ENCODE measurements at places on chromosomes 4 and X.

DNA sequence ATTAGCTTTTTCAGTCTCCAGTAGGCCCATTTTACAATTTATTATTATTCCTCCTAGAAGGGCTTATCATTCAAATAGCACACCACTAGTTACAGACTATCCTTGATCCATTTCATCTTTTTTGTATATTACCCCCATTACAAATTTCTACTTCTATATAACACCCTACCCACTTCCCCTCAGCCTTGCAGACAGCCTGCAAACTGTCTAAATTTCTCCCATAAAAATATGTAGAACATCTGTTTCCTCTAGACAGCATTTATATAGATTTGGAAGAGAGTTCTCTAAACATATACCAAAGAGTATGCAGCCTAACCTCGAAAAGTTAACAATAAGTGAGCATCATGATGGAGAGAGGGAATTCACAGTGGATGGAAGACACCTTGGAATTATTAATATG lies 30.8 kb downstream of the COMMD8 start:
- peaks cover 9% of the 10 kb centered on the region for H3K27me3 ChIP-seq
- DNase-seq: no peak
- H3K4me1 ChIP-seq: no peaks in the 10 kb centered on the region
- H3K27ac ChIP-seq: no peak overlapping the region
- no peak overlapping the region for H3K4me3 ChIP-seq
- no peaks in the 10 kb centered on the region for H3K36me3 ChIP-seq

DNA sequence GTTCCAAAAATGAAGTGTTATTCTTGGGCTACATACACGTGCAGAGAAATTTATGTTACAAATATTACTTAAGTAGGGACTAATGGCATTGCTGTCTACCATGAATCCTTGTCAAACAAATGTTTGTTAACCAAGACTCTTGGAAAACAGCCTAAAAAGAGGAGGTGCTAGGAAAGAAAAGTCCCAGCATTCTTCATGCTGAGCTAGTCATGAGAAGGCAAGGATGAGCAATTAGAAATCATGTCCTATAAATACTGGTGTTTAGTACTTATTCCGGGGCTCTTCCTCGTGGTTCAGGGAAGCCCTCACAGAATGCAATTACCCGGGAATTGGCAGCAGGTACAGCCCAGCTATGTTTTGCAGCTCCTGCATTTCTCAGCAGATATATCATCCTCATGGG lies 378.1 kb upstream of the FTHL17 start:
- H3K4me3 ChIP-seq: no peak overlapping the region
- H3K4me1 ChIP-seq: no peaks in the 10 kb centered on the region
- no peaks in the 10 kb centered on the region for H3K36me3 ChIP-seq
- DNase-seq: no peak

DNA sequence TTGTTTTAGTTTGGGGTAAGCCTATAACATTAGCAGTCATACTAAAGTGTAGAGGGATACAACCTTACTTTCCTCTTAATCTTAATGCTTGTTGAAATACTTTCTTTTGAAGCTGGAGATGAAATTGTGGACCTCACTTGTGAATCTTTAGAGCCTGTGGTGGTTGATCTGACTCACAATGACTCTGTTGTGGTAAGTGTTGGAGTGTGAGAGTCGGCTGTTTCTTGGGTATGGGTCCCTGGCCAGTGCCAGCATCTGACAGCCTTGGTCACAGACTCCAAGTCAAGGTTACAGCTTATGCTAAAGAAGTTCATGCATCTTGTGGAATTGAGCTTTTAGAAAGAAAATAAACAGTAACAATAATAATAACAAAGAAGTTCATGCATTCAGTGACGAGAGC lies 31.6 kb downstream of the RNF4 start:
- H3K27me3 ChIP-seq: no peaks in the 10 kb centered on the region
- peaks cover 4% of the 10 kb centered on the region for H3K4me1 ChIP-seq
- H3K27ac ChIP-seq: no peak overlapping the region
- H3K4me3 ChIP-seq: no peak overlapping the region
- H3K36me3 ChIP-seq: peaks cover 70% of the 10 kb centered on the region

DNA sequence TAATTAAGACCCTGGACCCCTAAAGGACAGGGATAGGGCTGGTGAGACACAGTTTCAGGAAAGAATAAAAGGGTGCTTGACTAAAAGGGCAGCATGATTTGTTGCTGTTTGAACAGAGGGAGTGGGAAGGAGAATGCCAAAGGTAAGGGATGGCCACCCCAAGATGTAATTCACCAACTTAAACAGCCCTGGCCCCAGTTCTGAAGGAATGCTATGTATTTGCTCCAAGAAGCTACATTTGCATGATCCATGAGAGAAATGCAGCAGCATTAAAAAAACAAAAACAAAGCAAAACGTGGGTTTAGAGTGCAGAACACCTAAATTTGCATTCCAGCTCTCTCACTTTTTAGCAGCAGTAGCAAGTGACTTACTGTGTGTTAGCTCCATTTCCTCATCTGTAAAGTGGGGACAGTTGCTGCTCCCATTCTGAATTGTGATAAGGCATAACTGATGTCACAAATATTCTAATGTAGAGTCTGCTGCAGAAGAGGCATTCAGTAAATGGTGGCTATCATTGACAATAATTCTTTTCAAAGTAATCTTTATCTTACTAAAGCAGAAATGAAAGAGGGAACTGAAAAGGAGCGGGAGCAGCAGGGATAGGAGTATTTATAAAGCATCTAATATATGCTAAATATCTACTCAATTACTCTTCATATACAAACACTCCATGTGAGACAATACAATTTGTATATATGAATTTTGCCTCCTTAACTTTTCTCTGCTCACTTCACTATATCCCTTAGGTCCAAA lies 115.8 kb downstream of the PPARGC1A start:
- H3K27me3 ChIP-seq: no peaks in the 10 kb centered on the region
- no peaks in the 10 kb centered on the region for H3K4me1 ChIP-seq

- DNase-seq: no peak
- H3K36me3 ChIP-seq: no peaks in the 10 kb centered on the region
- H3K27me3 ChIP-seq: peaks cover 3% of the 10 kb centered on the region
- H3K4me3 ChIP-seq: no peak overlapping the region
These were observed 99.8 kb upstream of the H2AZ1 start for GRCh38 chr4:100049872-100050271.

DNA sequence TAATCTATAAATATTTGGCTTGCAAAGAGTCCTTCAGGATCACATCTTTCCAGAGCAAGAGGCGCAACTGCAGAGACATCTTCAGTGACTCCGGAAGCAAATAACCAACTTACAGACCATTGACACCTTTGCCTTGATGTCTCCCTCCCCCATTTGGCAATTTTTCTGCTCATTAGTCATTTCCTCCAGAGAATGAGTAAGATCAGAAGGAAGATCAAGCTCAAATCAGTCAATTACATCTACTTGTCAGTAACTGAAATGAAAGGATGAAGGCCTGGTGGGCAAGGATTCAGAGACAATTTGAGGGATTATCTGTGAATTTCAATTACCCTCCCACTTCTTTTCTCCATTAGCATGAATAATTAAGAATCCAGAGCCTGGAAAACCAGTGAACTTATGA lies 665.6 kb upstream of the CPEB2 start:
- no peak for DNase-seq
- H3K4me1 ChIP-seq: no peaks in the 10 kb centered on the region
- H3K27me3 ChIP-seq: no peaks in the 10 kb centered on the region
- H3K27ac ChIP-seq: no peak overlapping the region
- no peaks in the 10 kb centered on the region for H3K36me3 ChIP-seq

DNA sequence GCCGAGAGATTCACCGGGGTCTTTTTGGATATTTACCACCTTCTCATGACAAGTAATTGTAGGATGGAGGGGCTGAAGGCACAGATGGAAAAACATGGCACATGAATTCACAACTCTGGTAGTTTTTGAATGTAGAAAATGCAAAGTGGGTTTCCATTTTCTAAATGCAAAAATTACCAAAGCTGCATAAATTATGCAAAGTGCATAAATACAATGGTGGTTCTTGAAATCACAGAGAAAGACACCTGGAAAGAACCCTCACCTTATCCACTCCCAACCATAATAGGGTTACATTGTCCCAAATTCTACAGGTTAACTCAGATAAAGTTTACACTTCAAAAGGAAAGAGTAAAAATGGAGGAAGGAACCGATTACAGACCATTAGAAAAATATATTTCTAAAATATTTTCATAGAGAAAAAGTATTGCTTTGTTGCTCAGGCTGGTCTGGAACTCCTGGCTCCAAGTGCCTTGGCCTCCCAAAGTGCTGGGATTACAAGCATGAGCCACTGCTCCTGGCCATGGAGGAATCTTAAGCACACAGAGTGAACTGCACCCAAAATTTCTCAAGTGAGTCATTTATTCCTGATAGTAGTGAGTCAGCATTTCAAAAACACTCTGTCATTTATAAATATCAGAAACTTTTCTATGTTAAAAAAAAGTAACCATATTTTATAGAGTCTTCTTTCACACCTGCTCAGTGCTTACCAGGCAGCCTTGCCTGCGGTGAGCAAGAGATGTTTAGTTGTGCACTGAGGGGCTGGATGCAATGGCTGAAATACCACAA lies 101.4 kb downstream of the FIP1L1 start:
- no peak overlapping the region for H3K4me3 ChIP-seq
- H3K27me3 ChIP-seq: peaks cover 19% of the 10 kb centered on the region
- H3K4me1 ChIP-seq: no peaks in the 10 kb centered on the region
- no peaks in the 10 kb centered on the region for H3K36me3 ChIP-seq

- no peak for DNase-seq
- no peak overlapping the region for H3K27ac ChIP-seq
- no peak overlapping the region for H3K4me3 ChIP-seq
- no peaks in the 10 kb centered on the region for H3K36me3 ChIP-seq
These were observed 1950.7 kb upstream of the IGFBP7 start for GRCh38 chr4:59060895-59061294.

DNA sequence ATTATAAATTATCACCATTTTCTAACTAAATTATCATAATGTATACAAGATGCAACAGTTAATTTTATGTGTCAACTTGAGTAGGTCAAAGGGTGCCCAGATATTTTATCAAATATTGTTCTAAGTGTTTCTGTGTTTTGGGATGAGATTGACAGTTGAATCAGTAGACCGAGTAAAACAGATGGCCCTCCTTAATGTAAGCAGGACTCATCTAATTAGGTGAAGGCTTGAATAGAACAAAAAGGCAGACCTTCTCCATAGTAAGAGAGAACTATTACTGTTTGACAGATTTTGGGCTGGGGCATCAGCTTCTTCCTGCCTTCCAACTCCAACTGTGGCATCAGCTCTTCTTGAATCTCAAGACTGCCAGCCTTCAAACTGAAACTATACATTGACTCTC lies 185.8 kb downstream of the TRAM1L1 start:
- DNase-seq: no peak
- no peaks in the 10 kb centered on the region for H3K4me1 ChIP-seq
- no peaks in the 10 kb centered on the region for H3K36me3 ChIP-seq

DNA sequence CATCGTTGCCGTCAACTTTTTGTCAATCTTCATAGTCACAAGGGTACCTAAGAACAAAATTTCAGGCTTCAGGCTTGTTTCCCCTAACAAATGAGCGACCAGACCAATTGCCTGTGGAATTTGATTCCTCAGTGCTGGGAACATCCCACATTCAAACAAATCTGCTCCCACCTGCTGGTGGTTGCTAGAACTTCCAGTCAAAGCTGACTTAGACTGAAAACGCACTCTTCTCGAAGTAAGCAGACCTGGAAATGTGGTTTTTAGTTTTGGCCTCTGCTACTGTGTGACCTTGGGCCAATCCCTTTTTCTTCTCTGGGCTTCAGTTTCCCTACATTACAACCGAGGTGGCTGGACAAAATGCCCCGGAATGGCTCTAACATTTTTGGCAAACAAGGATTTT lies 1.8 kb upstream of the GABRQ start:
- H3K36me3 ChIP-seq: no peaks in the 10 kb centered on the region
- no peaks in the 10 kb centered on the region for H3K4me1 ChIP-seq
- no peak for DNase-seq
- H3K4me3 ChIP-seq: no peak overlapping the region

- no peaks in the 10 kb centered on the region for H3K27me3 ChIP-seq
- H3K4me1 ChIP-seq: no peaks in the 10 kb centered on the region
- no peaks in the 10 kb centered on the region for H3K36me3 ChIP-seq
- H3K27ac ChIP-seq: no peak overlapping the region
These were observed 8.6 kb downstream of the F9 start for GRCh38 chrX:139538907-139539790.

GRCh38 chrX:154025230-154025629 lies 5.5 kb upstream of the IRAK1 start:
- DNase-seq: no peak
- H3K27me3 ChIP-seq: no peaks in the 10 kb centered on the region
- no peak overlapping the region for H3K27ac ChIP-seq
- peaks cover 24% of the 10 kb centered on the region for H3K36me3 ChIP-seq
- H3K4me1 ChIP-seq: peaks cover 11% of the 10 kb centered on the region

GRCh38 chrX:110951472-110952269 lies 144.3 kb upstream of the PAK3 start:
- no peaks in the 10 kb centered on the region for H3K36me3 ChIP-seq
- no peaks in the 10 kb centered on the region for H3K27me3 ChIP-seq
- no peak overlapping the region for H3K4me3 ChIP-seq
- no peak overlapping the region for H3K27ac ChIP-seq

- DNase-seq: no peak
- H3K4me3 ChIP-seq: no peak overlapping the region
- no peaks in the 10 kb centered on the region for H3K36me3 ChIP-seq
- H3K27ac ChIP-seq: no peak overlapping the region
- H3K4me1 ChIP-seq: peaks cover 4% of the 10 kb centered on the region
These were observed 98.5 kb upstream of the ETNPPL start for GRCh38 chr4:108861334-108861733.

DNA sequence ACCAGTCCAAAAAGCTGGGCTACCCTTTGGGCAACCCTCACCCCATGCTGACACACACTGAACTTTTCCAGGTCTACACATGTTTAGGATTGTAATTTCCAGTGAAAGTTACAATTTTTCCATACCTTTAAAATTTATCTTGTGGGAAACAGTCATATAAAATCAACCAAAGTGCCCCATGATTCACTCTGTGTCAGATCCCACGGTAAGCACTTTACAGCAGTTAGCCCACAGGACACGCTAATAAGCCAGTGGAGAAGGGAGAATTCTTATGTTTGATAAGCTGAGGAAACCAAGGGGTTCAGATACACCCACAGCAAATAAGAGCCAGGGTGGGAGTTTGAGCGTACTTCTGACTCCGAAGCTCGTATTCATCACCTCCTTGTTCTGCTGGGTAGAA lies 72.4 kb upstream of the TBL1X start:
- H3K27ac ChIP-seq: no peak overlapping the region
- H3K4me1 ChIP-seq: peaks cover 8% of the 10 kb centered on the region
- H3K27me3 ChIP-seq: peaks cover 2% of the 10 kb centered on the region
- DNase-seq: no peak
- no peaks in the 10 kb centered on the region for H3K36me3 ChIP-seq

GRCh38 chr4:35538807-35539206 lies 705.5 kb downstream of the ARAP2 start:
- no peaks in the 10 kb centered on the region for H3K36me3 ChIP-seq
- H3K4me1 ChIP-seq: no peaks in the 10 kb centered on the region
- no peak for DNase-seq
- H3K27me3 ChIP-seq: no peaks in the 10 kb centered on the region
- no peak overlapping the region for H3K27ac ChIP-seq

GRCh38 chr4:176830971-176831370 lies 38.2 kb upstream of the VEGFC start:
- H3K4me3 ChIP-seq: no peak overlapping the region
- H3K4me1 ChIP-seq: no peaks in the 10 kb centered on the region
- DNase-seq: no peak
- no peaks in the 10 kb centered on the region for H3K36me3 ChIP-seq
- no peak overlapping the region for H3K27ac ChIP-seq
- no peaks in the 10 kb centered on the region for H3K27me3 ChIP-seq

GRCh38 chr4:156247470-156247869 lies 293.8 kb upstream of the CTSO start:
- peaks cover 2% of the 10 kb centered on the region for H3K4me1 ChIP-seq
- no peak overlapping the region for H3K27ac ChIP-seq
- no peaks in the 10 kb centered on the region for H3K27me3 ChIP-seq
- H3K36me3 ChIP-seq: no peaks in the 10 kb centered on the region
